ENCODE measurements at places on chromosomes 12 and 14.

GRCh38 chr12:2633825-2634200 is 161.0 kb upstream of the FKBP4 start:
- DNase-seq = no peak

DNA sequence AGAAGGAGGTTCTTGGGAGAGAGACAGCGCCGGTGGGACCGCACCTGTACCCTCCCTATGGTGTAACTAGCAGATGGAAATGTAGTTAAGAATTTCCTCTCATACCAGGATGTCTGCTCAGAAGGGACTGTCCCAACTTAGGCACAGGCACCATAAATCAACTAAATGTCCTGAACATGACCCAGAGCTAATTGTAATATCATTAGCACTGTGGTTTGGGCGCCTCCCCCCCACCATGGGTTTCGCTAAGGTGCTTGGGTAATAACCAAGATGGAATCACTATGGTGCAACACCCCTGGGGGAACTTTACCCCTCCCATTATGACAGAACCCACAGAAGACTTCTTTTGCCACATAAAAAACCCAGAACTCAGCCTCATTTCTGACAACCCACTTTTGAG is 15.9 kb downstream of the ZNF641 start:
- DNase-seq = no peak

- no peak for DNase-seq
These were observed 52.3 kb downstream of the PPP2R5C start for GRCh38 chr14:101813833-101814232.

DNA sequence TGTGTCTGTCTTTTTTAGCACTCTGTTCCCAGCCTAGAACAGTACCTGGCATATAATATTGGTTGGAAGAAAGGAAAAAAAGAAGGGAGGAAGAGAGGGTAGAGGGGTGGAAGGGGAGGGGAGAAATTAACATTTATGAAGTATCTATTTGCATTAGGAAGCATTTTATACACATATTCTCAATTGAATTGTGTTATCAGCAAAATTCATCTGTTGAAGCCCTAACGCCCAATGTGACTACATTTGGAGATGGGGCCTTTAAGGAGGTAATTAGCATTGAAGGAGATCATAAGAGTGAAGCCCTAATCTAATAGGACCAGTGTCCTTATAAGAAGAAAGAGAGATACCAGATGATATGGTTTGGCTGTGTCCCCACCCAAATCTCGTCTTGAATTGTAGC is 30.2 kb upstream of the FICD start:
- DNase-seq = no peak

DNA sequence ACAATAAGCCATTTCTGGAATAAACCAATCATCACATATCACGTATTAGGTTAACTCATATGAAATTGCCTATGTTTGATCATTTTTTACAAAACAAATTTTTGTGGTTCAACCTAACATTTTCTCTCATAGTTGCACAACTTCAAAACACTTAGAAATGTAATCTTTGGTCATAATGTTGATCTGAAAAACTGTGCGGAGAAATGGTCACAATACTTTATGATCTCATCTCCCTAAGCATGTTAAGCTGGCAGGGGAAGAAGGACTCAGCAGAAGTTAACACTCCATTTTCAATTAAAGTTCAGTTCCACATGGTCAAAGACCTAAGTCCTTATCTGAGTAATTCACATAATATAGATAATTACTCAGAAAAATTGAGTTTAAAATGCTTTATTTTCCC is 194.8 kb downstream of the CAPZA3 start:
- DNase-seq = no peak

GRCh38 chr14:76955575-76956315 is 72.8 kb downstream of the IRF2BPL start:
- DNase-seq = no peak

- no peak for DNase-seq
These were observed 4.8 kb downstream of the COPZ1 start for GRCh38 chr12:54329759-54330158.

DNA sequence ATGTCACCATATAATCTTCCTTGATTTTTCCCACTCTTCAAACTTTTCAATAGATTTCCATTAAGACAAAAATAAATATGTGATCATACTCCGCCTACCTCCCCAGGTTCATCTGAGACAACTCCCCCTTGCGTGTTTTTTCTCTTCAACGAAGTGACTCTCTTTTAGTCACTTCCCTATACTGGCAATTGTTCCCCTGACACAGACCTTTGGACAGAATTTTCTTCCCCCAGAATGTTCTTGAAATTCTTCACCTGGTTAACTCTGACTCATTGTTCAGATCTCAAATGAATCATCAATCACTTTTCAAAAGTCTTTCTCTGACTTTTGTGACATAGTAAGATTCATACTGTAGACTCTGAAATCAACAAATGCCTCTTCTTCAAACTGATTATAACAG is 727.3 kb upstream of the LMO3 start:
- no peak for DNase-seq

- DNase-seq = no peak
These were observed 33.3 kb upstream of the TBX5 start for GRCh38 chr12:114439261-114439683.

DNA sequence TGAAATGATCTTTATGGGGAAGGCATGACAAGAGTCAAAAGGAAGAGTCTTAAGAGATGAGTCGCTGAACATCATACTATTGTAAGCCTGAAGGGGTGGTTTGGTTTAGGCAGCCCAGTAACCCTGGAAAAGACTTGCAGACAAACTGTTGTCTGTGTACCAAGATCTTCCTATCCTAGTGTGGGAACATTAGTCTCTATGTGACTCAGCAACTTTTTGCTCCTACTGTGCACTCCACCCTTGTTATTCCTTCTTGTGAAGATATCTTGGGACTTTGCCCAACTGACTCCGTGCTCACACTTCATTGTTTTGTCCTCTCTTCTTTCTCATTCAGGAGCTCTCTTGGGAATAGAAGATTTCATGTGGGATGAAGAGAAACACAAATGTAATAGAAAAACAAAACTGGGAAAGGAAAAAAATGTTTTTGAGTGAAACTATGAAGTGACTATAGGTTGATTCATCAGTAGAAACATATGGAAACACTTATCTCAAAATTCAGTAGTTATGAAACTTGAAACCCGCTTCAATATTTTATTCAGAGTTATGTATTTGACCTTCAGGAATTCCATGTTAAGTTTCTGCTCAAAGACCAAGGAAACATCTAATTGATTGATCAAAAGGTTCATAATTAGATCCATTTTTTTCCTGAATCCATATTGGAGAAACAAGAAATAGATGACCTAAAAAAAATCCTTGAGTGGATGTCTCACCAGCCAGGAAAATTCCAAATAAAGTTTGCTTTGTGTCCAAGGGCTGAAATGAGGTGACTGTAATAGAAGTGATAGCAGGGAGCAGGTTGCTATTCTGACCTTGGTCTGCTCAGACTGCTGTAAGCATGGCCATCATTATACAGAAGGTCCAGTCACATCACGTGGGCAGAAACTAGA is 67.2 kb downstream of the BTG1 start:
- DNase-seq = no peak

DNA sequence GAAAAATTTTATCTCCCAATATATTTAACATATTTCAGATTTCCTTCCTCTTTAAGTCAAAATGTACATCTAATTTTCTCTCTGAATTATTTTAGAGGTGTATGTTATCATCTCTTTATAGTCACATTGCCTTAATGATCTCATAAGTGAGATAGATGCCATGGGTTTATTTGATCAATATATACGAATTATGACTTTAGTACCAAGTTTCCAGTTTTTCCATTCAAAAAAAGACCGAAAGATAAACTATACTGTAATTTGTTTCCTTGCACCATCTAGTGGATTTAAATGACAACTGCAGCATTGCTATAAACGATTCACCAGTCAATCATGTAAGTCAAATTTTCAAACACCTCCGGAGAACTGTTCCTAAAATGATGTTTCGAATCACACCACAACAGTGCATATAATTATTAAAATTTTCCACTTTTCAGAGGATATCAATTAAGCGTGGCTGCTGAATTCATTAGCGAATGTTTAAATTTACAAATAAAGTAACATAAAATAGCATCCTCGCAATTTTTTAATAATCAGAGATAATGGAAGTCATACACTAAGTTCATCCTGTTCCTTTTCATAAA is 419 bp upstream of the ATXN7L3B start:
- no peak for DNase-seq

GRCh38 chr14:69994002-69994401 is 114.8 kb downstream of the SMOC1 start:
- DNase-seq = no peak

DNA sequence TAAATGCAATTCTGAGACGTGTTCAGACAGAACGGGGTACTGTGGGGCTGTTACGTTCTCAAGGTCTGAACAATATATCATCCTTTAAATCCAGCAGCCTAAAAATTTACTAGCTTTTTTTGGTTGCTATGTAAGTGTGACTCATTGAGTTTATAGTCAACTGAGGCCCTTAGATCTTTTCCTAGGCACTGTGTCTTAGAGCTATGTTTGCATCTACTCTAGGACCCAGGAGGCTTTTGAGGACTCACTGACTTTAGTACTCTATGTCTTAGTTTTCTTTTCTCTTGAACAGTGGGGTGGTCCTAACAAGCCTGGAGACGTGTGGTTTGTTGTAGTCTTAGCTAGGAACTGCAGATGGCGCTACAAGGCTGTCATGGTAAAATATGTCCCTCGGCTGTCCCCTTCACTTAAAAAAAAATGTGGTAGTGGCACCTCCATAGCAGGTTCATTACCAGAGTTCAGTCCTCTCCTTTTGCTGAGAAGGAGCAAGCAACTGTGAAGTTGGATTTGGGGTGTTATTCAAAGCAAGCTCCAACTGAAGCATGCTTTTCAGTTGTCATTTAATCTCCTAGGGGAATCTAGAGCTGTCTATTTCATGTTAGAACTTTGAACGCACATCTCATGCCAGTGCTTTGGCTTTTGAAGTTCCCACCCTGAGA is 8.7 kb upstream of the SPATS2 start:
- DNase-seq = no peak

- no peak for DNase-seq
These were observed 253.4 kb downstream of the PAX9 start for GRCh38 chr14:36915081-36915480.

DNA sequence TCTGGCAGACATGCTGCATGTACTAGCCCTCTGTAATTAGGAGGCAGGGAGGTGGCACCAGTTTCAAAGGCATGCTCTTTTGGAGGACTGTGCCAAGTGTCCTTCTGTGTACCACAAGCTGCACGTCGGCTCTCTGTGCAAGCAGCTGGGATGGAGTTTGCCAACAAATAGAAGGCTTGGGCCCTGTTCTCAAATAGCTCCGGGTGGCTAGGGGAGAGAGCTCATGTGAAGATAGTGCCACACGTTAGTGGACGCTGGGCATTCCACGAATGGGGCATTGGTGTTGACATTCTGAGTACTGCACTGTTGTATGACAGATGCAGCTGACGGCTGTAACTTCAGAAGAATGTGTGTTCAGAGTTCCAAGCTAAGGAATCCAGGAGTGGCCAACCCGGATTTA is 4.4 kb downstream of the AACS start:
- DNase-seq = no peak

DNA sequence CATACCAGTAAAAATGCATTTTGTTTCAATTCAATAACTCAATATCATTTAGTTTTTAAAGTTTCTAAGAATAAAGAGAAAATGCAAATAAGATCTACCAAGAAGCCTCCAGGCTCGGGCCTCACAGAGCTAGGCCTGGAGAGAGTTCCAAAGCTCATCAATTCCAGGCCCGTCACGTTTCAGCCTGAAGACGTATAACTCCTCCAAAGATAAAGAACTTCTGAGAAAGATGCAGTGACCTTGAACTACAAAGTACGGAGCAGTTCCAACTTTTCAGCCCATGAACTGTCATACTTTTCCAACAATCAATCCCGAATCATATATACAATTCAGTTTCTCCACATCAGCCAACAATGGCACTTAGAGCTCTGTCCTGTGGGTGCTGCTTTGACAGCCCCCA is 17.8 kb downstream of the CORO1C start:
- DNase-seq = no peak

- no peak for DNase-seq
These were observed 38.4 kb downstream of the IRF2BPL start for GRCh38 chr14:76990084-76990483.

GRCh38 chr12:131088701-131089530 is 135.2 kb downstream of the ADGRD1 start:
- no peak for DNase-seq

DNA sequence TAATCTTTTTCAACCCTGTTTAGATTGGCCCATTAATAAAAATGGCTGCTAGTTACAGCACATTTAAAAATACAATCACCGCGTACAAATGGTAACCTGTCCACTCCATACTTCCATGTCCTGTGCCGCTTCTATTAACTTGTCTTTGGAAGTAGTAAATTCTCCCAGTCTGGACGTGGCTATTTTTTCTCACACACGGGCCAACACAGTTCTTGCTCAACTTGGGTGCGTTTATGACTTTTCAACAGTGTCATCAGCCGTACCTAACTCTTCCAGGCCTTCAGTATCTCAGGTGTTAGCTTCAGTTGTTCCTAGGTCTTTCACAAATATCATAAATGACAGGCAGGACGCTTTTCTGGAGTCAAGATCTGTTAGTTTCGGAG is 475 bp upstream of the PCNX1 start:
- no peak for DNase-seq

- no peak for DNase-seq
These were observed 39.9 kb downstream of the PPP4R3A start for GRCh38 chr14:91470216-91470615.

- DNase-seq = no peak
These were observed 394.1 kb downstream of the C12orf75 start for GRCh38 chr12:105724641-105725040.

DNA sequence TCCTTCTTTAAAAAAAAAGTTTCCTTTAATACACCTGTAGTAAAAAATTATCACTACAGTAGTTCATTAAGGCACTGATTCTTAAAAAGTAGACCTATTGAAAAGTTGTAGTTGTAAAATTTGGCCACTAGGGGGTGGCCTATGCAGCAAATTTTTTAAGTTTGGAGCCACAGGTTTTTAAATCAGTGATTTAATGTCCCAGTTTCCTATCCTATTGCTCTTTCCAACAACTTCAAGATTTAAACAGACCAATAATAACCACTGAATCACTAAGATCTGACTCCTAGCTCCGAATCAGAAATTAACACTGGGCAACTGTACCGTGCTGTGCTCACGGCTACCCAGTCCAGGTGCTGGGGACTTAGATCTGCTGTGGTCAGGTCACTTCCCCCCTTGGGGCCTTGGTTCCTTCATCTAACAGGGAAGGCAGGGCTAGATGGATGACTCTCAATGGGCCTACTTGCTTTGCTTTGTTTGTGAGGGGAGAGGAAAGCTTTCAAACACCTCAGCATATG is 279.3 kb downstream of the MED13L start:
- DNase-seq = no peak

GRCh38 chr12:64544371-64545080 is 65.8 kb upstream of the RASSF3 start:
- DNase-seq = no peak

DNA sequence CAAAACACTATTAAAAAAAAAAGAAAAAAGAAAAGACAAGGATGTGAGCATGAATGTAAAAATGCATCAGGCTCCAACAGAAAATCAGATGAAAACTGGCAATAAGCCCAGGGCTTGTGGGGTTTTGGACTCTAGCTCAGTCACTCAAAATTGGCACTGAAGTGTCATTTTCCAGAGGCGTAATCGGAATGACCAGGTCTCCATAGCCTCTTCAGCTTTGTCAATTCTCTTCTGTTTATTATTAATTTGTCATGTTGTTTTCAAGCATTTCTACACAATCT is 137.2 kb upstream of the TRHDE start:
- no peak for DNase-seq
